ENCODE measurements at places on chromosomes 3 and 15.

DNA sequence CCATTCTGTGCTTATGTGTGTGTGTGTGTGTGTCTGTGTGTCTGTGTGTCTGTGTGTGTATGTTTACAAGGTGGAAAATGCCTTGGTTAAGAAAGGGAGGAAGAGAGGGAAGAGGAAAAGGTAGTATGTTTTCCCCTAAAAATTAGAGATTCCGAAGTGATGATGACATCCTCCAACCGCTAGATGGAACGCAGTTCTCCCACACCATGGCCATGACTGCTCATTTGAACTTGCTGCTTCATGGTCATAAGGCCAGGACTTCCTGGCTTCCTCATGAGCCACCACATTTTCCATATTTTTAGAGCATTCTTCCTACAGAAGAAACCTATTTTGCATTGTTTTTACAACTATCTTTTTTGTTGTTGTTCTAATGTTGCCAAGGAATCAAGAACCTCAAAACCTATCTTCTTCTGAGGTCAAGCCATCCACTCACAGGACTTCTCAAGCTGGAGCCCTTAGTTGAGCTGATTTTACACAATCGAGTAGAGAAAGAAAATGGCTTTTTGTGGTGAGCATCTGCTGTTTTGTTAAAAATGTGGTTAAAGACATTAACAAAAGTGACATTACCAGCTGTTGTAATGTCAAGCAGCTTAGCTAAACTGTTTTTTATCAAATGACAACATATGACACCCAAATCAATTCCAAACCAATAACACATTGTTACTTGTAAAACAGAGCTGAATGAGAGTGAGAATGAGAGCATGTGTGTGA is 1091.0 kb downstream of the FHIT start:
- DNase-seq, result no peak

- DNase-seq, result no peak
Measured at GRCh38 chr3:184308744-184309143, 5.7 kb upstream of the EIF4G1 start.

DNA sequence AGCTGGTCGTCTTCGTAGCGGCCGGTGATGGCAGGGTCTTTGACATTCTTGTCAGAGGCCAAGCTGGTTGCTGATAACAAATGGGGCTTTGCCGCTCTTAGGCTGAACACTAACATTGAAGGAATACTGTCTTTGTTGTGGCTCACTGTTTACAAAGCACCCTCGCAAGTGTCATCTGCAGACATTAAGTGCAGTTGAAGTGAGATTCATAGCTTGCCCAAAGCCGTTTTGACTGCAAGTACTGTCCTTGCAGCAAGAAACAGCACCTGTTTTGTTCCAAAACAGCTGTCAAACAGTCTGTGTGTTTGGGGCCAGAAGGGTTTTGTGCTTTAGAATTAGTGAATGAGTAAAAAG is 568 bp downstream of the SENP2 start:
- DNase-seq, result no peak

GRCh38 chr3:151459358-151459757 is 1.5 kb downstream of the IGSF10 start:
- no peak for DNase-seq

GRCh38 chr3:64176461-64176996 is 48.7 kb downstream of the PRICKLE2 start:
- DNase-seq, result no peak

DNA sequence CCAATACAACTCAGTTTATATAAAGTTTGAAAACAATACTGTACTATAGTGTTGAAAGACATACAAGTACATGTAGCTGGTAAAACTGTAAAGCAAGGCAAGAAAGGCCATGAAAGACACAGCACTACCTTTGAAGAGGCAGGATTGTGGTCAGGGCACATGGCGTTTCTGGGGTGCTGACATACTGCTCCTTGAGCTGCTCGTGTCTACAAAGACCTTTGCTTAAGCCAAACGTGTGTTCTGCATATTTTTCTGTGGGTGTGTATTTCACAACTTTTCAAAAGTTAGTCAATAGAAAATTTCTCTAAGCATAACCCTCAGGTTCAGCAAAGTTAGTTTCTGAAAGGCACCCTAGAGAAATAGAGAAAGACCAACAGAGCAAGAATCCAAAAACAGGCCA is 14.1 kb upstream of the TOPAZ1 start:
- no peak for DNase-seq

DNA sequence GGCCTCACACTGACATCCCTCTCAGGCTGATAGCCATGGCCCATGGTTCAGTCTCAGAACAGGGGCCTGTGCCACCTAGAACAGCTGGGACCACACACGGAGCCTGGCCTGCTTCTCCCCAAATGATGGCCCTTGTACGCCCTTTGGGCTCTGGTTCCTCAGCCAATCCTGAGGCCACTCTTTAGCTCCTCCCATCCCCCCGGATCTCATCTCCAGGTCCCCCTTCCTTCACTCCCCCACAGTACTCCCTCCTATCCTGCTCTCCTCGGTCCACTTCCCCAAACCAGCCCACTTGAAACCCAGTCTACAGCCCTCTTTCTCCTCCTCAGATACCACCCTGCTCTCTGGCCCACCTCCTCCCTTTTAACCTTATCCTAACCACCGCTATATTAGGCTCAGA is 17.8 kb upstream of the ZFYVE19 start:
- no peak for DNase-seq

Data from stimulated activated CD8-positive, alpha-beta memory T cell treated with anti-CD3 and anti-CD28 coated beads, Interleukin-2, amount 100 ng/mL, for 48 hours (primary cell).